ENCODE measurements at places on chromosomes 13 and 19.

GRCh38 chr13:20119960-20120359 lies 40.9 kb downstream of the GJA3 start:
- no peak for DNase-seq

GRCh38 chr19:8445488-8446001 lies 770 bp downstream of the HNRNPM start:
- peak; percentile 61 for DNase-seq

DNA sequence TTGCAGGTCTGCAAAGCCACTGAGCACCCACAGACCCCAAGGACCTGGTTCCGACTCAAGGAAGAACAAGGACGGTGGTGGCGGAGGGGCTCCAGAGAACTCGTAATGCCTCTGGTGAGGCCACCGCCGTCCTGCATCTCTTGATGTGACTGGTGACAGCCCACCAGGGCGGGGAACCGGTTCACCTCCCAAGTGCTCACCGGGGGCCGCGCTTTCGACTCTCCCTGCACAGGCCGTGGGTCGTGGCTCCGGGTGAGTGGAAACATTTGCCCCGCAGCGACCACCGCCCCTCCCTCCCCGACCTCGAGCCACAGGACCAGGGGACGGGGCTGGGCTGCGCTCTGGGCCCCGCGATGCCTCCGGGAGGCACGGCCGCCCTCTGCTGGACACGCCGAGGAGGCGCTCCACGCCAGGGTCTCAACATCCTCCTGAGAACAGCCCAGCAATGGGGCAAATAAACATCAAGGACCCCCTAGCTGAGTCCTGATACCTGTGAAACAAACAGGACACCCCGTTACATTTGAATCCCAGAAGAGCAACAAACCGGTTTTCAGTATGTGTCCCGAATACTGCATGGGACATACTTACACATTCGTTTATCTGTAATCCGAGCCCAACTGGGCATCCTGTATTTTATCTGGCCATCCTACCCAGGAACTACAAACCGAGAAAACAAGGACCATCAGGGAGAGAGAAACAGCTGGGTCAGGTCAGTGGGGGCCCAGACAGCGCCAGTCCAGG lies 3.9 kb upstream of the PLPP2 start:
- no peak for DNase-seq

DNA sequence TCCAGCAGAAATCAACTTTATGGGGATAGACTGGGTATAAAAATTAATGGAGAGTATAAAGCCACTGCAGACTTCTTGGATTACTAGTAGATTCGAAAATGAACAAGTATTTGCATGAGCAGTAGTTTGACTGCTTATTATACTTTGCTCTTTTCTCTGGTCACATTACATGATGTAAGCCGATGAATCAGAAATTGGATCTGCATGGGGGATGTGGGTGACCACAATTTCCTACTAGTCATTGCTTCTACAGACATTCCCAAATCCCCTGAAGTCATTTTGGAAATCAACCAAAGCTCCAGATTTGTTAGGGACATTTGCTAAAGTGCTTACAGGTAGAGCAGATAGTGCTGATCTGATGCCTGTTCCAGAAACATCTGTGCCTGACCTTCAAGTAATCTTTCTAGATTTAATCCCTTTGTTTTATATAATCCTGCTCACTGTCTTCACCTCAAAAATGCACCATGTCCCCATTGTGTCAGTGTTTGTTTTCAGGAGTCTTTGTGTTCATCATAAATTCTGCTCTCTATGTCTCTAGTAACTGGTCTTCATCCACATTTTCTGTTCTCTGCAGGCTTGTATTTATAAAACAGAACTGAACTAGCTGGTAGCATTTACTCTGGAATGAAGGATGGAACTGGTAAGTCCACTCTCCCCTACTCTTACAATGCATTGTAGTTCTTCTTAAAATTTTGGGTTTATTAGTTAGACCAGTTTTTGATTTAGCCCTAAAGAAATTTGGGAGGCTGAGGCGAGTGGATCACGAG lies 201.5 kb upstream of the CSNK1A1L start:
- DNase-seq, result no peak

DNA sequence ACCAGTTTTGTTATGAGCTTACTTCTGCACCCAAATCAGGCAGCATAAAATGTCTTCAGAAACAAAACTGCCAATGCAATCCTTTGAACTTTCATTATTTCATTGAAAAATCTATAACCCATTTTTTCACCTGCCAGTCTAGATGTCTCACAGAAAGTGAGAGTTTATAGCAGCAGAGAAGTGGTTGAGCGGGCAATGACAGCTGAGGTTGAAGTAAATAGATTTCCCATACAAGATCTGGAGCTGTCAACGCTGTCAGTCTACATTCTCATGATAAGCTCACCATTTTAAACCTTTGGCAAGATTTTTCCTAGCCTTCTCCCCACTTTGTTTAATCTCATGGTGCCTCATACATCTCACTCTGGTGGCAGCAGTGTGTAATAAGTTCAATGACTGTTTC lies 1144.9 kb upstream of the PCDH9 start:
- DNase-seq, result no peak

GRCh38 chr13:103388839-103389238 lies 322.6 kb upstream of the SLC10A2 start:
- DNase-seq, result no peak

DNA sequence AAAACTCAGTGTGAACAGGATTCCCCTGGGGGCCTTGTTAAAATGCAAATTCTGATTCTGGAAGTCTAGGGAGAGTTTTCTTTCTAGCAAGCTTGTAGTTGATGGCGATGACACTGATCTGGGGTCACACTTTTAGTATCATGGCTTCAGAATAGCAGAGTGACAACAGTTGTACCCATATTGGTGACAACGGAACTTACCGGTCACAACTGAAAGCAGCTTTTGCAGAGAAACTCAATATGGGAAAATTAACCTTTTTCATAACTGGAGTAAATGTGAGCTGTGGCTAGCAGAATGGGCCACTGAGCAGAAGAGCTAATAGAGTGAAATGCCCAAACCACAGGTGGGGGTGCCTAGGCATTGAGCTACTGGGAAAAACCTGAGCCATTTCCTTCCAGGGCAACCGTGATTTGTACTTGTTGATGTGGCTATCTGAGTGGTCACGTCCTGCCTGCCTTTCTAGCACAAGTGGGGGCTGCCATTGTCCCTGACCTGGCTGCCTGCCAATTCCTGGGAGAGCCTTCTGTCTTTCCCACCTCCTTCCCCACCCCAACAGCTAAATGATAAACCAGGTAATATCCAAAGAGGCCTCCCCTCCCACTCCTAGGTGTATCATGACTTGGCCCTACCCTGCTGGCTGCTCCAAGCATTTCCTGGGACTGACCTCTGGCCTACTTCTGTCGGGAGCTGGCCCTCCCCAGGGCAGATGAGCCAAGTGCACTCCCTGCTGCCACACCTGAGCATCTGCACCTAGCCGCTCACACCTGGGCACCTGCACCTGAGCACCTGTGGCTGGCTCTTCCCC lies 1.7 kb upstream of the SLC10A2 start:
- no peak for DNase-seq

- DNase-seq, result no peak
These were observed 3.2 kb upstream of the TARM1 start for GRCh38 chr19:54084410-54084809.

GRCh38 chr19:28705008-28705407 lies 507.9 kb downstream of the UQCRFS1 start:
- DNase-seq, result no peak

DNA sequence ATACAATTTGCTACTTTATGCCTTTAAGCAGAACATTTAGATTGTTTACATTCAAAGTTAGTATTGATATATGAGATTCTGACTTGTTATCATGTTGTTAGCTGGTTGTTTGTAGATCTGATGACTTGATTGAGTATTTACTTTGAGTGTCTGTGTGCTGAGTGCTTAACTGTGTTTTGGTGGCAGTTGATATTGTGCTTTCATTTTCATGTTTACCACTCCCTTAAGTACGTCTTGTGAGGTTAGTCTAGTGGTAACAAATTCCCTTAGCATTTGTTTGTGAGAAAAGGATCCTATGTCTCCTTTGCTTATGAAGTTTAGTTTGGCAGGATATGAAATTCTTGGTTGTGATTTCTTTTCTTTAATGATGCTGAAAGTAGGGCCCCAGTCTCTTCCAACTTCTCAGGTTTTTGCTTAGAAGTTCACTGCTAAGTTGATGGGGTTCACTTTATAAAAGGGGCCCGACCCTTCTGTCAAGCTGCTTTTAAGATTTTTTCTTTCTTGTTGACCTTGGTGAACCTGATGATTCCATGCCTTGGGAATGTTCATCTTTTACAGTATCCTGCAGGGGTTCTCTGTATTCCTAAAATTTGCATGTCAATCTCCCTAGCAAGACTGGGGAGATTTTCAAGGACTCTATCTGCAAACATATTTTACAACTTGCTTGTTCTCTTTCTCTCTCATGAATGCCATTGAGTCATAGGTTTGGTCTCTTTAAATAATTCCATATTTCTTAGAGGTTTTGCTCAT lies 1095.4 kb upstream of the PCDH20 start:
- DNase-seq, result no peak

GRCh38 chr13:112741185-112741755 lies 51.4 kb downstream of the ATP11A start:
- no peak for DNase-seq
